ENCODE measurements at places on chromosomes 13 and 19.

DNA sequence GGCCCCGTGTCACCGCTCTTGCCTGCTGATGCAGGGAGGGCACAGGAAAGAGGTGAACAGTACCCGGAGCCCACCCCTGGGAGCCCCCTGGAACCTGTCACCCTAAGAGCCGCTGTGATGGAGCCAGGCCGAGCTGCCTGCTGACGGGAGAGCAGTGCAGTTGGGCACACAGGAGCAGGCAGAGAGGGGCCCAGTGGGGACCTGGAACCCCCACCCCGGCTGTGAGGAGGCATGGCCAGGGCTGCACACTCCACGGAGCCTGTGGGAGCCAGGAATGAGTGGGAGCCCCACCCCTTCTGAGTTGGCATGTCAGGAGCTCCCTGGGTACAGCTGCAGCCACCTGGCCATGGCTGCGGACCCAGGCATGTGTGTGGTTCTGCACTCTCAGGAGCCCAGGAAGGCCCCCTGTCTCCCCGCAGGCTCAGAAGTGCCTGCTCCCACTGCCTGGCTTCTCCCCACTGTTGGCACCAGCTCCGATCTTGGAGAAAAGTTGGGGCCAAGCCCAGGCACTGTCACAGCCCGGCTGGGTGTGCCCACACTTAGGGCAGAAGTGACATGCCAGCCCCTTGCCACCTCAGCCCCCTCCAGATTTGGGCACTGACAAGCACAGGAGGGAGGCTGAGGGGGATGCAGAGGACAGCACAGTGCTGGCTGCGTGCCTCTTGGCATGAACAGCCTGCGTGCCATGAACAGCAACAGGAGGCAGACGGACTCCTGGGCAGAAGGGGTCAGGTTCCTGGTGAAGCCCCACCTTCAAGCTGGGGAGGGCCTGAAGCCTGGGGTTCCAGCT, 6.3 kb downstream of the CFAP97D2 start:
- no peak for DNase-seq

DNA sequence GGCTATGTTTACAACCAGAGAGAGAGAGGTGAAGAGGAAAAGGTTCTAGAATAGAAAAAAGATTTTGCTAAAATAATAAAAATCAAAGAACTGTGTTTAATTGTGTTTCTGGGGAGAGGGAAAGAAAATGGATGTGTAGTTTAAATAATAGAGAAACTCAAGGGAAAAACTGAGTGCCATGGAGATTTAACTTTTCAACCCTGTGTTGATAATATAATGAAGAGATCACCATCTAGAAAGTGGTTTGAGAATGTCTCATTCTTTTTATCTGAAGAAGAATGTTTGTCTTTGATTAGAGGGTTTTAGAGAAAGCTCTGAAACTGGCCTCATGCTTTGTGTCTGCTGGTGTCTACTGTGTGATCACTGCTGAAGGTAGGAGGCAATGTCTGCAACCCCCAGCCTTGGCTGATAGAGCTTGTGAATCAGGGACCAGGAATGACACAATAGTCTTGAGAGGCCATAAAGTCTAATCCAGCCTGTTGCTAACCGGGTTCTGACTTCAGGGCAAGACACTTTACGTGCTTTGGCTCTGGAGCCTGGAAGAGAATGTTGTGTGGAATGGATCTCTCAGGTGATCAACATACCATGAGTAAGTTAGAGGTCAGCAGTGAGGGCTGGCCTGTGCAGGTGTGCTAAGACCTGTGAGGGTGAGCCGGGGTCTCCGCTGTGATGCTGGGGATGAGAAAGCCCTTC, 5.4 kb downstream of the COL4A2 start:
- DNase-seq: no peak

GRCh38 chr19:2359992-2360685, at the start of gene TMPRSS9:
TMPRSS9 (plus strand) TSS chr19:2360265; CDS start chr19:2389786, 29,521 bp downstream.
- no peak for DNase-seq

DNA sequence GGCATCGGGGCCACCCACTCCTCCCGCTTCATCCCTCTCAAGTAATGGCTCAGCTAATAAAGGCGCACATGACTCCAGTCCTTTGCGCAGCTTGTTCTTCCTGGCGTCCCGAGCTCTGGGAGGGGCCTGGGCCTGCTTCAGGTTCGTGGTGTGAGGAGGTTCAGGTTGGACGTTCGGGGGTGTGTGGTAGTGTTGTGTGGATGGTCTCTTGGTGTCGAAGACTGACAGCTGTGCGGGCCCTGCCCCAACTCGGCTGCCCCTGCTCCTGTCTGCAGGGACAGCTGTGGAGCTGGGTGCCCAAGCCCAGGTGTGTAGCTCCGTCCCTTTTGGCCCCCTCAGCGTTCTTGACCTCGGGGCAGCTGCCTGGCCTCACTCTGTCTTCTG, 2.2 kb downstream of the RPS15 start:
- no peak for DNase-seq

DNA sequence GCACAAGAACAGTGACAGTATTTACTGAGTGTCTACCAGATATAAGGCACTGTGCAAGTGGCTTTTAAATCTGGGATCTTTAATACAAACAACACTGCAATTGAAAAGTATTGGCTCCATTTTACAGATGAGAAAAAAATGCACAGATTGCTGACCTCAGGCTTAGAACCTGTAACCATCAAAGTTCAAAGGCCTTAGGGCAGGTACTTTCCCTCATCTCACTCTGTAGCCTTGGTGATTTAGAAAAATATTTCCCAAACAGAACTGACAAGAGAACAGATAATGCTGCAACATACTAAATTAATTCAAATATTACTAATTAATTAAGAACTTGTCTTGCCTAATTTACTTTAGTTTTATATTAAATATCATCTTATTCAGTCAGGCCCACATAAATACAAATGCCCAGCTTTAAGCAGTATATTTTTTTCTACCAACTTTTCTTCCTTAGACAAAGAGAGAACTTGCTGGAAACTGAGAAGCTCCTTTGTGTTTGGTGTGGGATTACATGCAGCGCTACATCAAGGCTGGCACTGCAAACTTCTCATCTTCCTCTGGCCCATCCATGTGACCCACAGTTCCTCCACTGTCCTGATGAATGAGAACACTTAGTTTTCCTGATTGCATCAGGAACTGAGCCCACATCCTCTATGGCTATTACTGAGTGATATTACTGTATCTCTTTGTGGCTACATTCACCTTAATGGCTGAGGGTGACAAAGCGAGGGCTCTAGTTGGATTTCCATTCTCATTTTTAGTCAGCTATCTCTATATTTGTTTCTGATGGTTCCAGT, 302.1 kb downstream of the ENOX1 start:
- peak; percentile 35 for DNase-seq

- DNase-seq: no peak
Measured at GRCh38 chr19:7795555-7796161, 32.6 kb downstream of the CLEC4M start.

DNA sequence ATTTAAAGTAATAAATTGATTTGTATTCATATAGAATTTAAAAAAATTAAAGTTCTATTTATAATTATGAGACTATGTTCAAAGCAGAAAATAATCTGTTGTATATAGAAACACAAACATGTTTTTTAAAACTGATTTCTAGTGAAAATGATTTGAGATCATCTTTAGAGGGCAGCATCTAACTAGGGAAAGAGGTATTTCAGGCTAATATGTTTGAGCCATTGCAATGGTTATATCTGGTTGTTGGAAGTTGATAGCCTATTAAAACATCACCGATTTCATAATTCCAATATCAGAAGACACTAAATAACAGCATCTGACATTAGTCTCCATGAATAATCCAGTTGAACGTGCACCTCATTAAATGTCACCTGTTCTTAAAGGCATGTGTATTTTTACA, 79.8 kb upstream of the SLITRK6 start:
- DNase-seq: no peak

DNA sequence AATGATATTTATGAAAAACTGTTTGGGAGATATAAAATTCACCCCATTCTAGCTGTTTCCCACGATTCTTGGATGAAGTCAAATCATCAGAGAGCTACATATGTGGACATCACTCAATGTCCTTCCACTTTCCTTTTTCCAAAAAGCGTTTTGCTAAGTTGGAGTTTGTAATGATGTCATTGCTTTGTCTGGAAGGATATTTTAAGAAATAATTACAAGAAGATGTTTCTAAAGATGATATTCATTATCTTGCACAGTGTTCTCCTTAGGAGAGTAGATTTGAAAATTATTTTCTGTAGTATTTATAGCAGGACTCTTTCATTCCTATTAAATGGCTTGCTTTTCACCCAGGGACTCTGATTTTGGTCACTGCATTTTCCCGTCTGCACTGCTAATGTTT, 851.2 kb downstream of the EFNB2 start:
- no peak for DNase-seq

DNA sequence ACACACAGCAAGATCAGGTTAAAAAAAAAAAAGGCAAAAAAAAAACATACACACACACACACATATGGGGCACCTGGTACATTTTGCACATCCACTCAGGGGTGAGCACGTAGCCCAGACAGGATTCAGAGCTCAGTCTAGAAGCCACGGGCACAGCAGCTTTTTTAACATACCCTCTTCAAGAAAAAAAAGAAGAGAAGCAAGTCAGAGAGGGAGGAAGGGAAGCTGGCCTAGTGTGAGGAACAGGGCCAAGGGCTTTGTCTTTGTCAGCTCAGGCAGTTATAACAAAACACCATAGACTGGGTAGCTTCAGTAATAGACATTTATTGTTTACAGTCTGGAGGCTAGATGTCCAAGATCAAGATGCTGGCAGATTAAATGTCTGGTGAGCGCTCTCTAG, 2.3 kb upstream of the TPM4 start:
- no peak for DNase-seq
